Transverse colon (tissue), 4 donors: ENCODE measurements at places on chromosomes 4 and X.

DNA sequence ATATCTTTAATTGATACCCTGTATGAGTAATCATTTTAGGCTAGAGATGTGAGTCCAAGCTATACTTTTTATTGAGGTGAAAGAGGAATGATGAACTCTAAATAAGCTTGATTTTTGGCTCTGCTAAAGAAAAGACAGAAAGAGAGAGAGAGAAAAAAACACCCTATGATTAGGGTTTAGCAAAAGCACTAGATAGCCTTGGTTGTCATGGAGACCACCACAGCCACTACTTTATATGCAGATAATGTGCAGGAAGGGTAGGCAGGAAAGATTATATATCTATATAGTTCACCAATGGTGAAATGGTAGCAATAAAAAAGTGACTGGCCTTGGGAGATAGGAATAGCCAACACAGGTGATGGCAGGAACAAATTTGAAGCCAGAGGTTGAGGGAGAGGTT lies 69.9 kb upstream of the CAMK2D start:
- no peak overlapping the region for H3K4me3 ChIP-seq
- DNase-seq = no peak
- no peaks in the 10 kb centered on the region for H3K36me3 ChIP-seq

DNA sequence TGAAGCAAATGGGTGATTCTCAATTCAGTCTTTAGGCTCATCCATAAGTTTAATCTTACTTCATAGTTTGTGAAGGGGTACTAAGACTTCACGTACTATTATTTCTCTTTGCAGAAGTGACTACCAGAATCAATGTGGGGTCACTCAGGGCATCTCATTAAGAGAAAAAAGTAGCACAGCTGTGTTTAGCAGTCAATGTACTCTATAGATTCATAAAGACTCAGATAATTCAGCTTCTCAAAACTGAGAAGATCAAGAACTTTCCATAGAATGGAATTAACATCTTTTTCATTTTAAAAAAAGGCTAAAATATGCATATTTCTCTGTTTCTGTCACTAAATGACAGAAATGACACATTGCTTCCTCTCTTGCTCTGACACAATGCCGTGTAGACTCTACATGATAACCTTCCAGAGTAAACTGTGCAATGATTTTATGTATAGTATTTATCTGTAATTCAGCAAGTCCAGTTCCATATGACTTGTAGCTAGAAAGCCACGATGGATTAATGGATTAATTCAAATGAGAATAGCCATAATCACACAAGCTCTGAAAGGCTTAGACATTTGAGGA lies 20.3 kb upstream of the LSM6 start:
- DNase-seq = no peak
- no peaks in the 10 kb centered on the region for H3K4me1 ChIP-seq
- no peak overlapping the region for H3K4me3 ChIP-seq

DNA sequence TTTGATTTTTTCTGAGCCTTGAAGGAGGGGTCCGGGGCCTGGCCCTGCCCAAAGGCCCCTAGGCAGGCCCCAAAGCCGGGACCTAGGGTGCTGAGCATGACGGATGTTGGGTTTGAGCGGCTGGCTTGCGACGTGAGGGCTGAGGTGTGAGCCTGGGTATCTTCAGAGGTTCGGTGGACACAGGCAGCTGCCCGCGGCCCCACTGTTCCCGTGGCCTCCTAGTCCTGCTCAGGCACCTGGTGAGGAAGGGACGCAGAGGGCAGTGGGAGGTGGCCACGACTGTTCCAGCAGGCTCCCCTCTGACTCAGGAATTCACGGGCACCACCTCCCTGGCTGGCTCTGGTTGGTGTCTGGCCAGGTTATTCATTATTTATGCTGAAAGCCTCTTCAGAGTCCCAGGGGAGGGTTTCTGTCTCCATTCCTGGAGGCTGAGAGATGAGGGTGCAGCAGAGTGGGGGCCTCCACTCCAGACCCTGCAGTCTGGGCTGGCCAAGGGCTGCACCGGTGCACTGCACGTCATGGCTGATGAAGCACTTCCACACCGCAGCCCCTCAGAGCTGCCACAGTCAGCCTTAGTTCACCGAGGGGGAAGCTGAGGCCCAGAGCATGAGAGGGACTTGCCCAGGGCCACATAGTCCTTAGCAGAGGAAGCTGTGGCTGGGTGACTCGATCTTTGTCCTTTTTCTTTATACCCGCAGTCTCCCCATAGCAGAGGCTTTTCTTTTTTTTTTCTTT lies 2.2 kb downstream of the MSANTD1 start:
- H3K36me3 ChIP-seq = no peaks in the 10 kb centered on the region
- no peak overlapping the region for H3K4me3 ChIP-seq
- H3K27me3 ChIP-seq = no peaks in the 10 kb centered on the region
- no peaks in the 10 kb centered on the region for H3K4me1 ChIP-seq
- no peak overlapping the region for H3K27ac ChIP-seq
- no peak for DNase-seq

- H3K4me3 ChIP-seq = no peak overlapping the region
- H3K27ac ChIP-seq = no peak overlapping the region
- H3K36me3 ChIP-seq = no peaks in the 10 kb centered on the region
- no peak for DNase-seq
Measured at GRCh38 chr4:76293772-76294171, 12.8 kb upstream of the STBD1 start.

DNA sequence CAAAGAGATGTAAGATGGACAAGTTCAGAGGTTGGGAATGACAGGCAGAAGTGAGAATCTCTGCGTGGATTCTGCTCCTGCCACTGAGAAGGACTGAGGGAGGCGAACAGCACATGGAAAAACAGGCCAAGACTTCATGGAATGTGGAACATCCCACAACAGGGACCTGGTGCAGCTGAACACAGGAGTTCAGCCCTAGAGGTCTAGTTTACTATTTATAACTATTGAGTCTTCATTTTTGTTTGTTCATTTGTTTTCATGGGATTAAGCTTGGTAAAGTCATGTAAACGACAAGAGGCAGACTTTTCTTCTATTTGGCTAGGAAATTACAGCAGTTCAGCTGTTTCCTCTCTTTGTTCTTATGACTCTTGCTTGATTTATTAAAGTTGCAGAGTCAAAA lies 234.5 kb downstream of the MAML3 start:
- H3K27ac ChIP-seq = peak overlapping the region; percentile 77
- no peak overlapping the region for H3K4me3 ChIP-seq
- peaks cover 48% of the 10 kb centered on the region for H3K4me1 ChIP-seq
- no peaks in the 10 kb centered on the region for H3K36me3 ChIP-seq
- H3K27me3 ChIP-seq = no peaks in the 10 kb centered on the region

GRCh38 chr4:138555108-138555507 lies 313.0 kb upstream of the SLC7A11 start:
- no peaks in the 10 kb centered on the region for H3K27me3 ChIP-seq
- DNase-seq = no peak
- H3K4me3 ChIP-seq = no peak overlapping the region
- no peaks in the 10 kb centered on the region for H3K36me3 ChIP-seq
- H3K4me1 ChIP-seq = no peaks in the 10 kb centered on the region

GRCh38 chrX:125152011-125152410 lies 167.7 kb upstream of the TEX13C start:
- no peaks in the 10 kb centered on the region for H3K36me3 ChIP-seq
- no peak overlapping the region for H3K4me3 ChIP-seq
- no peaks in the 10 kb centered on the region for H3K4me1 ChIP-seq
